NCI-H460 (cell line): ENCODE measurements at places on chromosomes 5 and 9. TPM values are rescaled to one million over a fixed set of nuclear protein-coding genes. Genes with fewer than 3 reads are reported as not detected.

Gene CCDC152
- total RNA-seq = 0.12 TPM in 1 of 2 replicates, not detected in the other

Gene PSMB7
- total RNA-seq = 302 and 379 TPM in 2 replicates

Gene INSYN2B
- 0.89 and 0.97 TPM in 2 replicates for total RNA-seq

Gene FYB1
- total RNA-seq = 0.02 TPM in 1 of 2 replicates, not detected in the other

Gene AKNA
- total RNA-seq = 36.2 and 40.8 TPM in 2 replicates

Gene PCDHB16
- total RNA-seq = 0.32 and 0.69 TPM in 2 replicates

Gene ADRA1B
- total RNA-seq = 0.12 and 0.17 TPM in 2 replicates

Gene CCDC112
- 10.9 and 13.0 TPM in 2 replicates for total RNA-seq

Gene NTRK2
- 0.06 and 0.12 TPM in 2 replicates for total RNA-seq

Gene FOXD4
- 0.14 and 0.30 TPM in 2 replicates for total RNA-seq
